ENCODE measurements at places on chromosomes 1 and 21.

DNA sequence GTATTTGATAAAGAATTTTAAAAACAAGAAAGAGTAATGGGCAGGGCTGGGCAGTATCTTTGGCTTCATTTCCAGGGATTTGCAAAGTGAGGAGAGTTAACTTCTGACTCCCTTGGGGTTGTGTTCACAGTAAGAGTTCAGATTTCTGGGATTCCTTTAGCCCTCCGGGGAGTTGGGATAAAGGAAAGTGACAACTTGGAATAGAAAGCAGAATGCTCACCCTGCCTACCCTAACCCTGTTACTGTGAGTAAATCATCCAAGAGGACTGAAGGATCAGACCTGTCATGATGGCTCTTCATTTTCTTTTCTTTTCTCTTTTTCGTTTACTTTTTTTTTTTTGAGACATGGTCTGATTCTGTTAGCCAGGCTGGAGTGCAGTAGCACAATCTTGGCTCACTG lies 76.1 kb downstream of the CACHD1 start:
- DNase-seq: no peak

DNA sequence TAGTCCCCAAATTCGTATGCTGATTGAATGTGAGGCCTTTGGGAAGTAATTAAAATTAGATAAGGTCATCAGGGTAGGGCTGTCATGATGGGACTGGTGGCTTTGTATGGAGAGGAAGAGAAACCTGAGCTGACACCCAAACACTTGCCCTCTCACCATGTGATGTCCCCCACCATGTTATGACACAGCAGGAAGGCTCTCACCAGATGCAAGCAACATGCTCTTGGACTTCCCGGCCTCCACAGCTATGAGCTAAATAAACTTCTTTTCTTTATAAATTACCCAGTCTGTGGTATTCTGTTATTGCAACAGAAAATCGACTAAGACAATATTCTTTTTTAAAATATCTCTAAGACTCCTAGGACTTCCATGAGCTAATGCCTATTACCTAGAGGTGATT lies 43.6 kb upstream of the GUCA2B start:
- DNase-seq: no peak

- no peak for DNase-seq
These were observed 201.7 kb downstream of the CRB1 start for GRCh38 chr1:197469620-197470210.

- no peak for DNase-seq
These were observed 460.2 kb downstream of the KIF26B start for GRCh38 chr1:245615001-245615400.

GRCh38 chr1:1310476-1311053 lies 2.2 kb downstream of the PUSL1 start:
- DNase-seq: no peak

GRCh38 chr1:20351911-20352701 lies 61.4 kb downstream of the VWA5B1 start:
- no peak for DNase-seq

DNA sequence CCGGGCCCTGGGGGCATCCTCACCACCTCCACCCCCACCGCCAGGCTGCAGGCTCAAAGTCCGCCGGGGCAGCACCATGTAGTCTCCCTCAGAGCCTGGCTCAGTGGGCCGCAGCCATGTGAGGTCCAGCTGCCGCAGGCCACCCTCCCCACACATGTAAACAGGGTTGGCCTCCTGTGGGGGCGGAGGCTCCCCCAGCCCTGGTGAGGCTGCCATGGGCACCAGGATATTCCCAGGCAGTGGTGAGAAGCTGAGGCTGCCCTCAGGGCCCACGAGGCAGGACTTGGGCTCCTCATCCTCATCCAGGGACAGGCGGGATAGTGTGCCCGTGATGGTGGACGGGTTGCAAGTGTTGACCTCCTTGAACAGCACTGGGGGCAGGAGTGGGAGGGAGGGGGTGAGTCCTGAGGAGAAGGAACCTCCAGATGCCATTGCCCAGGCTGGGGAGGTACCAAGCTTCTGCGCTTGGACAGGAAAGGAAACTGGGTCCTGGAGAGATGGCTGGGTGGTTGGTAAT lies 27.3 kb upstream of the COL16A1 start:
- DNase-seq: no peak

- no peak for DNase-seq
These were observed 9.6 kb upstream of the FABP3 start for GRCh38 chr1:31382379-31382989.
